ENCODE measurements at places on chromosomes 6 and 20.
A peak's percentile ranks its signal among the peaks of the same experiment; 100 is the strongest.

- no peak for DNase-seq
Observed at GRCh38 chr20:61850457-61850856, 215.2 kb downstream of the TAF4 start.

DNA sequence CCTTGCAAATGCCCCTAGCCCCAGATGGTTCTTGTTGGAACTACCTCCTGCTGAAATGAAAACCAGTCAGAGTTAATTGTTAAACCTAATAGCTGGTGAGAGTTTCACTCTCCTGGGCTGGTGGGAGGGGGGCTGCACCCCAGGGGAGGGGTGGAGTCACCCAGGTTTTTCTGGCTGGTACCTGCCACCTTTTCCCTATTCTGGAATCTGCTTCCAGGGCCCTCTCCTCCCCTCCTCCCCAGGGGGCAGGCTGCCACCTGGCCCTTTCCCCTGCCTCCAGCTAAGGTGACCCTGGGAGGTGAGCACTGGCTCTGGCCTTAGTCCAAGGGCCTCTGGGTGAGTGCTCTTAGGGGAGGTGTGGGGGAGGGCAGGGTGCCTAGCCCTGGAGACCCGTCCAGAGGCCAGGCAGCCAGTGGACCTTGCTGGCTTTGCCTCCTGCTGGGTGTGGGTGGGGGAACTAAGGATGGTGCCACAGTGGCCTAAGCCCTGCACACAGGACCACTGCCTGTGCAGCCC, 48.8 kb upstream of the EPB41L1 start:
- DNase-seq, result no peak

- no peak for DNase-seq
Observed at GRCh38 chr6:147738099-147738498, 229.6 kb downstream of the SAMD5 start.

DNA sequence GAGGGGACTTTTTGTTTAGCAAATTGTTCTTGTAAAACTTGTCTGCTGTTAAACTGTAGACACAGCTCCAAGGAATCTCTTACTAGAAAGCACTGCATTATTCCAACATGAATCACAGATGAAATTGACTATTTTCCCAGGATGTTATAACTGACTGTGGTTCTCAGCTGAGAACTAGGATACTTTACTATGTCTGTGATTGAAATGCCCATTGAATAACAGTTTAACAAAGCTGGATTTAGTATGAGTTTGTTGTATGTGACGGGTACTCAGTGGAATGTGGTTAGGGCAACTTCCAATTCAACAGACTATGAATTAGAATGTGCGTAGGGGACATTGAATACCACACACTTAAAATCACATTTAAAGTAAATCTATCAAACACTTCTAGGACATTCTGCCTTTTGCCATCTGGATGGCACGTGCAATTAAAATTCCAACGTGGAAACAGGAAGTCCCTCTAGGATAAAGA, 193.4 kb upstream of the PREP start:
- DNase-seq, result peak; percentile 94

- DNase-seq, result no peak
Observed at GRCh38 chr6:85172705-85173104, 277.2 kb upstream of the NT5E start.

- no peak for DNase-seq
Observed at GRCh38 chr20:56222945-56223344, 25.6 kb upstream of the MC3R start.

DNA sequence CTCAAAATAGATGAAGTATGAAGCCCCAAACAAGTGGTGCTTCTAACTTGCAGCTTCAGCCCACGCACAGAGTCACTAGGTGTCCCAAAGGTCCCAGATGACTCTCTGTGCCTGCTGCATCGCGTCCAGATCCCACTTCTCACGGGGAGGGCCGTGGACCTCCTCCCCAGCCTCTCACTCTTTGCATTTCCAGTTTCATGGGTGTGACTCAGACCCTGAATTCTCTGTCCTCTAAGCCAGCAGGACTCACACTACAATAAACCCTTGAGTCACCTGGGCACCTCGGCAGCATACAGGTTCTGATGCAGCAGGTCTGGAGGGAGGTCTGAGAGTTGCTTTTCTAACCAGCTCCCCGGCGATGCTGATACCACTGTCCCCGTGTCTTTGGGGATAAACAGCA, 114.0 kb upstream of the RIN2 start:
- no peak for DNase-seq

Data from astrocyte of the cerebellum (primary cell).